ENCODE measurements at places on chromosomes 1 and 21.

DNA sequence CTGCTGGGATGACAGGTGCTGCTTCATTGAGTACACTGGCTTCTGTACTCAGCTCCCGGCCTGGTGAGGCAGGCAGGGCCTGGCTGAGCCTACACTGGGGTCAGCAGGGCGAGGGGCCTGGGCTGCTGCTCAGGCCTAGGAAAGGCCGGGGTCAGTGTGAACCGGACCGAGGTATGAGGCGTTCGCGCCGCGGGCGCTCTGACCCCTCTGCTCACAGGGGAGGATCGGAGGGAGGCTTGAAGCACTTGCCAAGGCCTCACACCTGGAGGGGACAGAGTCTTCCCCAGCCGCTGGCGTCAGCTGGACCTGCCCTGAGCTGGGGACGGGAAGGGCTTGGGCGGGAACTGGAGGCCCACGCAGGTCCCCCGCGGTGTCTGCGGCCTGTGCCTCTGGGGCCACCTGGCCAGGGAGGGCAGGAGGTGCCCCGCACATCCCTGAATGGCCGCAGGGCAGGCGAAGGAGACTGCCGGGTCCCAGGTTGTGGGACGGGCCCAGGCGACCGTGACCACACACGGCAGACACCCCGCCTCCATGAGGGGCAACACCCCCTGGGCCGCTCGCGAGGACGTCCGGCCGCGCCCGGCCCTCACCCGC lies 466 bp downstream of the PEX10 start:
- no peak for DNase-seq

GRCh38 chr1:231515748-231516147 lies 12.7 kb upstream of the TSNAX start:
- no peak for DNase-seq

DNA sequence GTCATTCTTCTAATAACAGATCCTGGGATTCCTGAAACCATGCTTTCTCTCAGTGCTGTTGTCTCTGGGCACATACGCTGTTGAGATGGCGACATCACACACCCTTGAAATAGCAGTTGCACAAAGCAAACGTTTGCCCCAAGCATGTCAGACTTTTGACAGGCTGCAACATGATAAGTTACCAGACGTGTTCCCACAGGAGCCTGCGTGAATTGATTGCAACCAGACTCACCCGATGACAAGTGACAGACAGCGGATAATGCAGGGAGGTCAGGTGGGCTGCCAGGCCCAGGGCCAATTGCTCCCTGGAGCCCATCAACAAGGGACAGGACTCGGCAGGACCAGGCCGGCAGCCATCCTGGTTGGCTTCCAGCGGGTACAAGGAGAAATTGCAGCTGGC lies 310.9 kb downstream of the SIPA1L2 start:
- no peak for DNase-seq

- DNase-seq, result no peak
Measured at GRCh38 chr1:20723537-20724363, 5.9 kb upstream of the KIF17 start.

DNA sequence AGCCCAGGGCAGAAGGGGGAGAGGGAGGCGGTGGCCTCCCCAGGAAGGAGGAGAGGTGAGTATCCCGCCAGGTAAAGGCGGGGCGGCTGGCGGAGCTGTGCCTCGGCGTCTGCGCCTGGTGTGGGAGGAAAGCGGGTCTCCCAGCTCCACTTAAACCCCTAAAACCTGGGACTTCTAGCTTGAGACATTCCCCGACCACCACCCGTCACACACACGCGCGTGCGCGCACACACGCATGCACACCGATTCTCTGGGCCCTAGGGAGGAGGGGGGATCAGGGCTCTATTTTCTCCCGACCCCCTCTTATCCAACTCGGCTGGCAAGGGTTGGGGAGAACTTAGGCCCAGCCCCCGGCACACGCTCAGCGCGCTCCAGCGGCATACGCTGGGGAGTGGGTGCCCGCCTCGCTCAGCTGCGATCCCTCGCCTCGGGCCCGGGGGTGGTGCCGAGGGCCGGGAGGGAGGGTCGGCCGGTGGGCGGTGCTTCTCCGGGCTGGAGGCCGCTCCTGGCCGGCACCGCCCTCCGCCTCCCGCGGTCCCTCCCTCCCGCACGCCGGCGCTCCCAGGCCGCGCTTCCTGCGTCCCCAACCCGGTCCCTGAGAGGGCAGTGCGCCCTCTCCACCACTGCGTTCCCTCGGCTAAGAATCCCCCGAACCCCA lies at the start of gene TMEM51:
TMEM51 (plus strand) TSS at position 564 of the 658 bp plus-strand sequence. CDS start 61,341 bp downstream, outside the sequence.
- DNase-seq, result no peak
